ENCODE measurements at places on chromosomes 7 and 10.

- no peak for DNase-seq
These were observed 65.2 kb upstream of the TM9SF3 start for GRCh38 chr10:96651998-96652431.

DNA sequence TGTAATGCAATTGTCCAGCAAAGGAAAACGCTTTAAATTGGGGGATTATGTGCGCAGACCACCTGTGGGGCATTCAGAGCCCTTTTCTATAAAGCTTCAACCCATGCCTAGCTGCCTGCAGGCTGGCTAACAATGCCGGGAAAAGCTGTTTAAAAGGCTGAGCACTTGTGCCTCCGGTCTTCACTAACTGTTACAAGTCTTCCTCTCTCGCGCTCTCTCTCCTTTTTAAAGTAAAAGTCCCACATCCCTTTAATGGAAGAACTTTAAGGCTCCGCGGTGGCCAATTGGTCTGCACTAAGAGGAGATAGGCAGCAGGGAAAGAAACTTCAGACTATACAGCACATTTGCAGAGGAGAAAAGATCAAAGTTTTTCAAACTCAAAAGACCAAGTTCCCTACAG, 4.6 kb downstream of the FZD8 start:
- DNase-seq, result no peak

- no peak for DNase-seq
These were observed 11.1 kb upstream of the SDK1 start for GRCh38 chr7:3289996-3290395.

DNA sequence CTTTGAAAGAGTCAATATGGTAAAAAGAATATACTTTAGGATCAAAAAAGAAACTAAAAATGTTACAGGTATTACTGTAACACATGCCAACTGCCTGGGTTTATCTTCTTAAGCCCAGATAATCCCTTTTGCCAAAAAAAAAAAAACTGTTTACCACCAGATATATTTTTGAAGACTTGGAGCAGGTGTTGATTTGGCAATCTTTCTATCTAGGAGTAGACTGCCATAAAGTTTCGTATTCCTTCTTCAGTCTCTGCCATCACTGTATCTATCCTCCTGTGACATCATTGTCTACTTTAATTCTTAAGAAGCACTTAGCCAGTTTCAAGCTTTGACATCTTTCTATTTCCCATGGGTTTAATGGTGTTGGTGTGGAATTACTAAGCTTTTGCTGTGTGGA, 161.0 kb downstream of the ST7 start:
- no peak for DNase-seq

- no peak for DNase-seq
These were observed 176.5 kb upstream of the PHF14 start for GRCh38 chr7:10797157-10797556.

DNA sequence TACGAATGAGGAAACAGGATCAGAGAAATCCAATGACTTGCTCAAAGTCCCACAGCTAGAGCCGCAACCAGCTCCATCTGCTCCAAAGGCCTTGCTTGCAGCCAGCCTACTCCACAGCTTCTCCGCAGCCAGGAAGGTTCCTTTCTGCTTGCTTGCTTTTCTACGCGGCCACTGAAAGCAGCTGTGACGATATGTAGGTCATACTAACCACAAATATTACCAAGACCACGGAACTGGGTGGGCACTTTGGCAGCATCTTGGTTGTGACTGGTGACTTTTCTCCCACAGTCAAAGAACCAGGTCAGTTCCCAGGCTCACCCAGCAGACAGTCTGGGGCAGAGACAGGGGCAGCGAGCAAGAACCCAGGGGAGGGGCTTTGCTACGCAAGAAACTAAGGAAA, 86.4 kb downstream of the FAM53B start:
- no peak for DNase-seq

GRCh38 chr7:78226059-78226719, 427.6 kb downstream of the PHTF2 start:
- DNase-seq, result no peak

DNA sequence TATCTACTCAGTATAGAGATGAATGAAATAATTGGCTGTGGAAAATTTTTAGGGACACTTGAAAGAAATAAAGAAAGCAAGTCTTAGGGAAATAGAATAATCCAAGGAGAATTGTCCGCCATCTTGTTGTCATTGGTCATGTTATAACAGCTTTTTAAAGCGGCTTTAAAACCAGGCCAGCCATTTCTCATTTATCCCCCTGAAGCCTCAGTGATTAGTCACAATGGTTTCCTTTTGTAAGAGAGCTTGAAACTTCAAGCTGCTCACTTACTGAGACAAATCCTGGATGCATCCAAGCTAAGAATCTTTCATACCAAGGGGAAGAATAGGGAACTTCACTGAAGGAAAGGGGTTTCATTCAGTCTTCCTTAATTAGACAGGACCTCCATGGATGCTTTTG, 67.9 kb downstream of the SGCE start:
- DNase-seq, result no peak

DNA sequence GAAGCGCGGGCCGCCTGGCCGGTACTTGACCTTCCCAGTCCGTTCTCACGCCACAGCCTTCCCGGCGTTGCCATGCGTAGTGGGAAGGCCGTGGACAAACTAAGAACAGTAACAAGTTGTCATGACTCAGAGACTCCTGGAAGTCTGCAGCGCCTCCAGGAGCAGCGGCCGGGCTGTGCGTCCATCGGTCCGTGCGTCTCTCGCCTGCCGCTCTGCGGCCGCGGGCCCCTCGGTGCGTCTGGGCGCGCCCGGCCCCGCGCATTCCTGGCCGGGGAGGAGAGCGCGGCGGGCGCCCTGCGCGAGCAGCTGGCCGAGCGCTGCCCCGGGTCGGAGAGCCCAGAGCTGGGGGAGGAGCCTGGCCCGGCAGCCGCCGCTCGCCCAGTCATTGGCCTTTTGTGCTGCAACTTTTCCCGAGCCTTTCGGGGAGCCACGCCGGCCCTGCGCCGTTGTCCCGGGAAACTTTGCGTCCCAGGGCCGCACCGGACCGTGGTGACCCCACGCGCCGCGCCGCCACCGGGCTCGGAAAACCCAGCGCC, 123.7 kb downstream of the TACC2 start:
- DNase-seq, result no peak

GRCh38 chr10:103849880-103850571, 5.3 kb downstream of the SH3PXD2A start:
- no peak for DNase-seq

- DNase-seq, result no peak
These were observed 59.8 kb downstream of the STK32C start for GRCh38 chr10:132247943-132248342.

- no peak for DNase-seq
These were observed 4.3 kb downstream of the COPS6 start for GRCh38 chr7:100093054-100093453.

GRCh38 chr10:86663576-86664339, 4.6 kb upstream of the LDB3 start:
- DNase-seq, result no peak

Data from stimulated activated CD4-positive, alpha-beta T cell treated with anti-CD3 and anti-CD28 coated beads, TNF-alpha, amount 100 ng/mL, for 1 hour (primary cell).